ENCODE measurements at places on chromosomes 2 and 18.

DNA sequence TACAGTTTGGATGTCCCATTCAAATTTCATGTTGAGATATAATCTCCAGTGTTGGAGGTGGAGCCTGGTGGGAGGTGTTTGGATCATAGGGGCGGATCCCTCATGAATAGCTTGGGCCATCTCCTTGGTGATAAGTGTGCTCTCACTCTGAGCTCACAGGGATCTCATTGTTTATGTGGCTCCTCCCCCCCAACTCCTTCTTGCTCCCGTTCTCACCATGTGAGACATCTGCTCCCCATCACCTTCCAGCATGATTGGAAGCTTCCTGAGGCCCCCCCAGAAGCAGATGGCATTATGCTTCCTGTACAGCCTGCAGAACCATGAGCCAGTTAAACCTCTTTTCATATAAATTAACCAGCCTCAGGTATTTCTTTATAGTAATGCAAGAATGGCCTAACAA, 3.0 kb upstream of the INPP1 start:
- no peak for DNase-seq

GRCh38 chr18:26621161-26622026, 73.0 kb upstream of the KCTD1 start:
- DNase-seq = peak; percentile 24

DNA sequence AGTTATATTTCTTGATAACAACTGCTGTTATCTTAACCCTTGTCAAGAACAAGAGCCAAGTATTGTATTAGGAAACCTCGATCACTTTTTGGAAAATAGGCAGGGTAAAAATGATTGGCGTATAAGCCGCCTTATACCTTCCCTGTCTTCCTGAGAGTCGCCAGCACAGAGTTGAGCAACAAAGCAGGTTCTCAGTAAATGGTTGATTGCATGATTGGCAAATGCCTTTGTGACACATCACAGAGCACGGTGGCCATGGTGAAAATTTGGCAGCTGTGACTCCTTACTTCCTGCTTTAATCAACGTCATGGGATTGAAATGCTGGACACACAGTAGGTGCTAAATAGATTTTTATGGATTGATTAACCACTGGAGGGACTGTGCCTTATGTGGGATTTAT, 3.9 kb upstream of the KLHL29 start:
- peak; percentile 38 for DNase-seq

- no peak for DNase-seq
These were observed 1632.8 kb upstream of the CELF4 start for GRCh38 chr18:39198376-39198775.

DNA sequence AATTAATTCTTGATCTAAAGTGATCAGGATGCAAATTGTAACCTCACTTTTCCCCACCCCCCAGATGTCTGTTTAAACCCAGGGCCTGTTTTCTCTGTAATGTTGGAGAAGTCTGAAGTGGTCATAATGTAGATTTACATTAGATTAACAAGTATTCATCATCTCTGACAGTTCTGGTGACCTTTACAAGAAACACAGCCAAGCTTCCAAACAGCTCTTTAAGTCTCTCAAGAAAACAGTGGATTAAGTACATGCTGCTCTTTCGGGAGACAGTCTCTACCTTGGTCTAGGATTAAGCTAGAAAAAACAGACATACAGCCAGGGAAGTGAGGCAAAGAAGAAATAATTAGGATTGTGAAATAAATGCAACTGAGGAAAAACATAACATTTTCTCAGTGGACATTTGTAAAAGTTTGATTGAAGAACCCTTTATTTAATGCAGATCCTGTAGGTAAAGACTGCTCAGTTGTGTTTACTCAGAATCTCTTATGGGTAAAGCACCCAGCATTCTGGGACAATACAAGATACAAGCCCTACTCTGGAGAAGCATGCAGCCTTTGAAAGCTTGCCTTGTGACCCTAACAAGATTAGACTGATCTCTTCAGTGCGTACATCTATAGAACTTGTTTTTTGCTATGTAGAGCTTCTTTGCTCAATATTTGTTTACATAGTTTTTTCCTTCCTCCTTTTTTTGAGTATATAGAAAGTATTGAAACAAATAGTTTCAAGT, 203.9 kb downstream of the PHLPP1 start:
- no peak for DNase-seq

Measured in CD4-positive, alpha-beta T cell treated with Interleukin-4 for 1 hour (primary cell).